GM12892 (cell line): ENCODE measurements at places on chromosomes 7 and 10.

DNA sequence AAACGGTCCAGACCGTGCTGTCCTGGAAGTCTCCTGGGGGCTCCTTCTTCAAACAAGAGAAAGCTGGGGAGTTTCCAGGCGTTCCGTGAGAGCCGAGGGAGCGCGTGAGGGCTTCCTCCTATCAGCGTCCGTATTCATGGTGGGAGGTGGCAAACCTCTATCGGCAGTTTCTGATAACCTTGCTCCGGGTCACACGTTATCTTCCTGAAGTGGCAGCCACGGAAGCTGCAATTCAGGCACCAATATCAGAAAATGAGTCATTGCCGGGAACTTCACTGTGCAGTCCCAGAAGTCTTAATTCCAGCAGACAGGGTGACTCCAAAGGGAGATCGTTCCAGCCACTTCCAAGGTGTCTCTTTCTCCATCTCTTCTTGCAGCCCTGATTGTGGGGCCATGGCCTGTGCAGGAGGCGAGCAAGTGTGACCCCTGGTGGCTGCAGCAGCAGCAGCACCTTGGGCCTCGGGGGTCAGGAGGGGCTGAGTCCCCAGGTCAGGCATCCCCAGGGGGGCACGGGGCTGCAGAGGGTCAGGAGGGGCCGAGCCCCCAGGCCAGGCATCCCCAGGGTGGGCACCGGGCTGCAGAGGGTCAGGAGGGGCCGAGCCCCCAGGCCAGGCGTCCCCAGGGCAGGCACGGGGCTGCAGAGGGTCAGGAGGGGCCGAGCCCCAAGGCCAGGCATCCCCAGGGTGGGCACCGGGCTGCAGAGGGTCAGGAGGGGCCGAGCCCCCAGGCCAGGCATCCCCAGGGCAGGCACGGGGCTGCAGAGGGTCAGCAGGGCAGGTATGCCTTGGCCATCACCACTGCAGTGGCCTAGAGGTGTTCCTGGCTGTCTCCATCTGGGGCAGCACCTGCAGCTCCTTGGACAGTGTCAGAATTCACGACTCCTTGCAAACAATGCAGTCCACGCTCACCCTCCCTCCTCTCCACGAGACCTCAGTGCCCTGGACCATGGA lies 538.7 kb downstream of the DNAJB6 start:
- no peak for DNase-seq

- DNase-seq, result no peak
These were observed 108.3 kb downstream of the GALNT11 start for GRCh38 chr7:152133804-152134203.

DNA sequence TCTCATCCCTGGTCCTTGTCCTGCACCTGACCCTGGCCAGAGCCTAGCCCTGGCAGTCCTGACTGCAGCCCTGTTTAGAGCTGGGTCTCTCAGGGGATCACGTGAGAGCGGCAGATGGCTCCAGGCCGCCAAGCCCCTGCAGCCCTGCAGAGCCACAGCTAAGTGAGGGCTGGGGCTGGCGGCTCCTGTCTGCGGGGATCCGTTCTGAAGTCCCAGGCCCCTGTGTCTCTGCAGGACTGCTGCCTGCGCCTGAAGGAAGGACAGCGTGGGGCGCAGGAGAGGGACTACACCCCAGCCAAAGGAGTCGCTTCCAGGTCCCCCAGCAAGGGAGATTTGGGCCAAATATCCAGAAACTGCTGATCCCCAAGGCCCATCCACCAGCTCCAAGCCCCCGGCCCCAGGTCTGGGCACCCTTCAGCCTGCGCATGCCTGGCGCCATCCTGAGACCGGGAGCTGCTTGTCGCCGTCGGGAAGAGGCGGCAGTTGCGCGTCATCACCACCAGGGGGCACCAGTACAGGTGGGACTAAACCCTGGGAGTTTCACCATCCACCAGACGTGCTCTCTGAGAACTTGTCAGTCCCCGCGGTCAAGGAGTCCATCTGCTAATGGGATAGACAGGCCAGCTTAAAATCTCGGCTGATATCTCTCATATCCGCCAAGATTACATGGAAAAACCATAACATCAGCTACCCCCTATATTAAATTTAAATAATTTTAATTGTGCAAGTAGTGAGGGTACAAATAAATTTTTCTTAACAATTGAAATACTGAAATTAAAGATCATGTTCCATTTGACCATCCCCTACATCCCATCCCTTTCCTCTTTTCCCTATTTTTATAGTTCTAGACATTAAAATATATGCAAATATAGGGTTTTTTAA lies 25.1 kb upstream of the GHRHR start:
- DNase-seq, result peak; percentile 72

GRCh38 chr10:34906067-34906965 lies 91.2 kb upstream of the PARD3 start:
- no peak for DNase-seq

GRCh38 chr7:47428052-47428767 lies 153.7 kb downstream of the TNS3 start:
- no peak for DNase-seq

GRCh38 chr7:65923316-65923715 lies 50.4 kb downstream of the VKORC1L1 start:
- no peak for DNase-seq

DNA sequence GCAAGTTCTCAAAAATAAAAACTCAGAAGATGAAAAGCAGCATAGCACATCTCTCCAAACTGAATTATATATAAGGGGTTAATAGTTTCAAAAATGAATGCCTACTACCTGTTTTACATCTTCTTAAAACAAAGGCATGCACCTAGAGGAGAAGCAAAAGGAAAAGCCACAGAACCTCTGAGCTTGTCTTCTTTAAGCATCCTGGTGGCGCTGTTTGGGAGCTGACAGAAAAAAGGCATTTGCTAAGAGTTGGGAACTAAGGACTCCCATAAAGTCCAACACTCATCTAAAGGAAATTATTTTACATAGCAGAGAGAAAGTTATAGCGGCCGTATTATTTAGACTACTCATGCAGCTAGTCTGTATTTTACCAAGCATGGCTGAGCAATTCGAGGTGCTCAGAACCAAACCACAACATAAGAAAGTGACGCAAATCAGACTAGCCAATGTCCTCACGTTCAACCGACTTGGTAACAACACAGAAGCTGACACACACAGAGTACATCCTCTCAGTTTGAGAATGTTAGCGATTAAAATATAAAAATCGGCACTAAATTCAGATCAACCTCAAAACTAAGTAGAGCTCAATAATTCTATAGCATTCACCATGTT lies 38.8 kb downstream of the PTN start:
- no peak for DNase-seq

DNA sequence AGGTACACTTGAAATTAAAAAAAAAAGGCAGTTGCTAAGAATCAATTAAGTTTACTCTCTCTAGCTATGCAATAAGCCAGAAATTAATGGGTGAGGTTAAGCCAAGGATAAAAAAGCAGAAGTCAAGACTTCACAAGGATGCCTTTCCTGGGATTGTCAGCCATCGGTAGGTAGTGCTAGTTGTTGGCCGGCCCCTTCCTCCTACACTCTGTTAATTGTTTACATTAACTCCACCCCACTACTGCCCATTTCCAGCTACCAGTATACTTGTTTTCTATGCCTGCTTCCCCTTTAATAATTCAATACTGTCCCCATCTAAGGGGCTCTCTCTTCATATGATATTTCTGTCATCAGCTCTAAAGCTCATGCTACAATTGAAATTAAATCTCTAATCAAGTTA lies 461.0 kb downstream of the IPMK start:
- no peak for DNase-seq

- DNase-seq, result no peak
These were observed 126.0 kb downstream of the GATA3 start for GRCh38 chr10:8180360-8181109.

- DNase-seq, result no peak
These were observed 147.5 kb upstream of the RSU1 start for GRCh38 chr10:16964576-16965343.

- no peak for DNase-seq
These were observed 15.9 kb downstream of the FAM149B1 start for GRCh38 chr10:73183667-73184281.

DNA sequence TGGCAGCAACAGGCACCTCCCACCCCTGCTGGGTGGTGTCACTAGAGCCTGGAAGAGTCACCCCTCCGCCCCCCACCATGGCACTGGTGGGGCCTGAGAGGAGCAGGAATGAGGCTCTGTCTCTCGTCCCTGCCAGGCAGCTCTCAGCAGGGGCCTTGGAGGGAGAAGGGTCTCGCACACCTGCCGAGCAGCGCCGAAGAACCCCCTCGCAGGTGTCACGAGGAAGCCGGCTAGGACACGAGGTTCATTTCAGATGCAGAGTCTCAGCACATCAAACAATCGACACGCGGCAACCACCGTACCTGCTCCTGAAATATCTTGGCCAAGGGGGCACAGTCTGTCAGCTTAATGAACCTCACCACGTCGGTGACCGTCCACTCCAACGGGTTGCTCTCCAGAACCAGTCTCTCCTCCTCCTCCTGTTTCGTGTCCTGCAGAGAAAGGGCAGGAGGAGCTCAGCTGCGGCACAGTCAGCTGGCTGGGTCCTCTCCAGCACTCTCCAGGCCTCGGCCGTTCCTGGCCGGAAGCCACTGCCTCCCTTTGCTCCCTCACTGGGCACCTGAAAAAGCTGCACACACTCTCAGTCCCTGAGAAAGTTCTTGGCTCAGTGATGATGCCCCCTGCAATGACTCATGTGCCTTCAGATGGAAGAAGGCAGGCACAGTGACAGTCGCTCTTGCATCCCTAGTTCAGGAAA lies 240.1 kb downstream of the SFMBT2 start:
- DNase-seq, result no peak

DNA sequence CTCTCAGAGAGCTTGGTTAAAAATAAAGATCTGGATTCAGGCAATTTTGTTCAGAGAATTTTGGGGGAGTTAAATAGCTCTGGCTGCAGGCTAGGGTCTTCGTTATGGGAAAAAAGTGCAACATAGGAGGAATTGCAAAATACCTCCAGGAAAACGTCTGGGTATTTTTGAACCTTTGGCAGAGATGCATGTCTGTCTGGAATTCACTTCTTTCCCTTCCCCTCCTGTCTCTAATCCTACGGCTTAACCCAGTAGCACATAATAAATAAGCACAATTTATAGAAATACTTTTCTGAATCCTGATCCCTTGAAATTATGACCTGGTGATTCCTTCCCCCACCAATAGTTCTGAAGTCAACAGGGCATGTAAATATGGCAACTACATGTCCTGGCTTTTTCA lies 19.3 kb upstream of the NUP205 start:
- no peak for DNase-seq

DNA sequence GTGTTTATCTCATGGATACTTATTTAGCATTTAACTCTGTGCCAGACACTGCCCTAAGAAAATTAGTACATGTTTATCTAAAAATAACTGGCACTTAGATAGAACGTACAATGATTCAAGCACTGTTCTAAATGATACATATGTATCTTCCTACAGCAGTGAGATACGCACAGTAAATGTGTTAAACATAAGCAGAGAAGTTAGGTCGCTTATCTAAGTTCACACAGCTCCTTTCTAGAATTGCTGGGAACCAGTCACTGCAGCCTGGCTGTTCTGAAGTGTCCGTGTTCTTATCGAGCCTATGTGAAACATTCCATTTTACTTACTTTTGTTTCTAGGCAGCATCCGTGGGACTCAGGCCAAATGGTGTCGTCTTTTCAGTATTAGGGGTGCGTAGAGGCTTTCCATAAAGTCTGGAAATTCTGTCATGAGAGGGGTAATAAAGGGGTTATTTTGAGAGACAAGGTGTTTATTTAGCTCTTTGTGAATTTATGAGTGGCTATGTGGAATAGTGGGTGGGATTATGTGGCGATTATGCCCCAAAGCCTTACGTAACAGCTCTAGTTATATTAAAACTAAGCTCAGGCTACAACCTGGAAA lies 186.9 kb downstream of the SND1 start:
- DNase-seq, result no peak

- DNase-seq, result no peak
These were observed 8.9 kb downstream of the SEC31B start for GRCh38 chr10:100510533-100511308.

DNA sequence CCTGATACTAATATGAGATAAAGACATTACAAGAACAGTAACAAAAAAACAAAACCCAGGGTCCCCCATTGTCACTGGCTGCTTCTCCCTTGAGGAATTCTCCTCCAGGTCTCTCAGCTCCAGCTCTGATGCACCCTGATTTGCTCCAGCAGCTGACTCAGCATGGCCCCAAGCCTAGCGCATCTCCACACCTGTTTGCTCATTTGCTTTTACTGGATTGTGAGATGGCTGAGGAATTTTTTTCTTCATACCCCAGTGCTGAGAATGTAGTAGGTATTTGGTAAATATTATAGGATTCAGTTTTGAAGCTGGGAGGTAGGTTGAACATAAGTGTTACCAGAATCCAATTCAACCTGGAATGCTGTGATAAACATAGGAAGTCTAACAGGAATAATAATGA lies 171.9 kb downstream of the PKD1L1 start:
- DNase-seq, result no peak

GRCh38 chr7:130673066-130673465 lies 4.5 kb upstream of the COPG2 start:
- no peak for DNase-seq

GRCh38 chr7:46393142-46393541 lies 472.1 kb upstream of the IGFBP3 start:
- DNase-seq, result no peak

DNA sequence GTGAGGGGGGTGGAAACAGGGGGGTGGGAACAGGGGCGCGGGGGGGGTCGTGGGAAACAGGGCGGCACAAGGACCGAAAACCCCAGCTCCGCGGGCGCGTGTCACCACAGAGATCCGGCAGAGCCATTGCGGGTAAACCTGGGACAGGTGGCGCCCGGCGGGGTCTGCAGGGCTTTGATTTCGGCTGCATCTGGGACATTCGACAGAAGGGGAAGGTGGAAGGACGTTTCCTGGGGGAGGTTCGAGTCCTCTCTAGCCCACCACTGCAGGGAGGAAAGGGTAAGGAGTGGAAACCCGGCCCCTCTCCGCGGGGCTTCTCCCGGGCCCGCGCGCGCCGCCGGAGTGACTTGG lies 7.5 kb downstream of the NKX2-3 start:
- no peak for DNase-seq

- DNase-seq, result no peak
These were observed 437.5 kb upstream of the MBL2 start for GRCh38 chr10:53209944-53210611.

DNA sequence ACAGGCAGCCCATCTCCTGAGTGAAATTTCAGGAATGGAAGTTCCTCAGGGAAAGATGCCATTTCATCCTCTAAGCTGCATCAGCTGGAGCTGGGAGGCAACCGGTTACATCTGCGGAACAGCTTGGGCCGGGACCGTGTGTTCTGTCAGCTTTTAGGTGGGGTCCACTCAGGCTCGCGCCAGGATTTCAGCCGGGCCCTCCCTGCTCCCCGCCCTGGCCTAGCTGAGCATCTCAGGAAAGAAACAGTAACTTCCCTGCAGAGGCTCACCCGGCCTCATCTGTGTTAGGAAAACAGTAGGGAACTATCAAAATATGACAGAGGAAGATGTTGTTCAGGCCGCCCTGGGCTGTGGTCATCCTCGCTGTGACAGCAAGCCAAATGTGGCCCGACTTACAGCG lies 110.4 kb downstream of the TRIL start:
- DNase-seq, result no peak

- DNase-seq, result no peak
These were observed 642.6 kb upstream of the AUTS2 start for GRCh38 chr7:68955656-68956055.

- DNase-seq, result no peak
These were observed 454.6 kb upstream of the SORCS1 start for GRCh38 chr10:107619139-107619538.
